Cortex of kidney (tissue), 1 donor: ENCODE measurements at places on chromosomes 3 and 15.

DNA sequence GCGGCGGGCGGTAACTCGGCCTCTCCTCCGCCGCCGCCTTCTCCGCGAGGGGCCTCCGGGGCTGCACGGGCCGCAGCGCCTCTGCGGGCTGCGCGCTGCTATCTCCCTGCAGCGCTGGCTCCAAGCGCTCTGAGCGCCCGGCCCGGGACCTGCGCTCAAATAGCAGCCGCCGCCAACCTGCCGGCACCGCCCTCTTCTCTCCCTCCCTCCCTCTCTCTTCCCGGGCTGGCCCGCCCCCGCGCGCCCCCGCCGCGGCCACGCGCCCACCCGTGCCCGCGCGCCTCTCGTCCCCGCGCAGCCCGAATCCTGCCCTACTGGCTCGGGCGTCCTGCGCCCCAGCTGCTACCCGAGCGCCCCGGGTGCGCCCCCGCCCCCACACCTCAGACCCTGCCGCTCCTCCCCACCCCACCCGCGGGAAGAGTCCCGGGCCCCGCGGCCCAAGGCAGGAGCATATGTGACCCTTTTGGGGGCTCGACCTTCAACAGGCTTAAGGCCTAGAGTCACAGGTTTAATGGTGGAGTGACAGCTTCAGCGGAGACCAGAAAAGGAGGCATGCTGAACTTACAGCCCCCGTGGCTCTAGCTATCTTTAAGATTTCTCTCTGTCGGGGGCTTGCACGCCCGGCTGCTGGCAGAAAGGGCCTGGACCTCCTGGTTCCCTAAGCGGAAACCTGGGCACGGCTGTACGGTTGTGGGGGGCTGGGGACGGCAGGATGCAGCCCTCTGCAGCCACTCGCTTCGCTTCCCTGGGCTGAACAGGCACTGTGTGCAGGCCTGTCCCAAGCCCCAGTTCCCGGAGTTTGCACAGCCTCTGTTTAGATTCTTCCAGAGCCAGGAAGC lies at the start of gene CACNA2D2:
Gene CACNA2D2, minus strand, starts transcription at position 131 of the 839 bp plus-strand sequence. CDS start 211 bp downstream, outside the sequence.
- DNase-seq = no peak

GRCh38 chr3:53346514-53346913 lies 829 bp downstream of the DCP1A start:
- no peak for DNase-seq

GRCh38 chr3:187167777-187168176 lies 28.5 kb upstream of the RPL39L start:
- DNase-seq = no peak

GRCh38 chr3:197494366-197495058 lies 61.3 kb downstream of the BDH1 start:
- DNase-seq = no peak

GRCh38 chr3:188546835-188547670 lies 393.1 kb downstream of the LPP start:
- no peak for DNase-seq

DNA sequence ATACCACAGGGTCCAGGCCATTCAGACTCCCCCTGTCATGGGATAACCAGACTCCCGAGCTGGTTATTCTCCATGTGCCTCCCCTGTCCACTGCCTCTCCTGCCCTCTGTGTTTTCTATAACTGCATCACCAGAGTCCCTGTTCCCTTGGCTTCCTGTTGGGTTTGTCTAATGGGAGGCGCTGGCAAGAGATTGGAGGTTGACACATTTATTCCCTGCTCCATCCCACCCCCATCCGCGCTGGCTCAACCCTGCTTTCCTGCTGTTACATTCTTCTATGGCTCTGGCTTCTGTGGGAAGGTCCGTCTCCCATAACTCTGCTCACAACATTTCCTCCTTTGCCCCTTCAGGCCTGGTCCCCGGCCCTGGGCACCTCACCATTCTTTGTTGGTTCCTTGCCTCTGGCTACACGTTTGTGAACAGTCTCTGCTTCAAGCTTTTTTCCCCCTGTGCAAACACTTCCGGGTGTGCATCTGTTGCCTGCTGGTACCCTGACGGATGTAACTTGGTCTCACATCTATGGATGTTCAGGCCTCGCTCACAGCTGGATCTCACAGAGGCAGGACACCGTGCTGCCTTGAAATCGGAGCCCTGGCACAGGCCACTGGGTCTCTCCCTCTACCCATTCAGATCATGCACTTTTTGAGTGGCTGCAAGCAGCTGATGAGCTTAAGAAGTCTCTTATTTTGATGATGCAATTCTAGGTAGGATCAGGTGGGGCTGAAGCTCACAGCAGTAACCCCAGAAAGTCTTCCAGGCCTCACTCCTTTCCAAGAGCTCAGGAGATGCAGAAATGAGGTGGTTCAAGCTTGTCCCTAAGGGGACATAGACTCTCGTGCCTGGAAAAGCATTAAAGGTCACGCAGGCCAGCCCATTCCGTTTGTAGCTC lies 68.6 kb upstream of the ATP13A3 start:
- no peak for DNase-seq

GRCh38 chr15:72198356-72199204 lies 993 bp upstream of the GRAMD2A start:
- no peak for DNase-seq

GRCh38 chr15:67722030-67722817 lies 103.1 kb upstream of the SKOR1 start:
- DNase-seq = no peak

GRCh38 chr15:33448961-33449606 lies 138.3 kb downstream of the RYR3 start:
- no peak for DNase-seq

- DNase-seq = no peak
These were observed 55.2 kb downstream of the CAPN7 start for GRCh38 chr3:15261274-15261673.

DNA sequence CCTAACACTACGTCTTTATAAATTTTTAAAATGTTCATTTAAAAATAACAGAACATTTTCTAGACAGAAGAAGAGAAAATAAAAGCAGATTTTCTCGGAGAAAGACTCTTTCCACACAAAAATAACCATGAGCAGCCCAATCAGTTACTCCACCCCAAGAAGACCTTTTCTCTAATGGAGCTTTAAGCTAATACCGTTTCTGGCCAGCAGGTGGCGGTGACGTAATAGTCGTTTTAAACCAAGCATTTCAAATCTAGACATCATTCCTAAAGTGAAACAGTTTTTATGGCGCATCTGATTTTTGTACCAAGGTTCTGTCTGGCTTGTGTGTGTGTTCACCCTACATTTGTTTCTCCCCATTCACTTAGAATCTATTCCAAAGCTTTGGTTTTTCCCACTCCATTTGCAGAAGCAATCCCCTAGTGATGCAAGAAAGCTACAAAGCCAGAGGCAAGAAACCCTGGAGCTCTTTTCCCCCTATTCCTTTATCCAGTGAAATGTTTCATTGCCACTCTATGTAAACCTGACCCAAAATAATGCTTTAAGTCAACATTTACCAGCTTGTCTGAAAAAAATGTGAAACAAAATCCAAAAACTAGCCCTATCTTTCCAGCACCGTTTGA lies 336.7 kb upstream of the IGF1R start:
- no peak for DNase-seq

DNA sequence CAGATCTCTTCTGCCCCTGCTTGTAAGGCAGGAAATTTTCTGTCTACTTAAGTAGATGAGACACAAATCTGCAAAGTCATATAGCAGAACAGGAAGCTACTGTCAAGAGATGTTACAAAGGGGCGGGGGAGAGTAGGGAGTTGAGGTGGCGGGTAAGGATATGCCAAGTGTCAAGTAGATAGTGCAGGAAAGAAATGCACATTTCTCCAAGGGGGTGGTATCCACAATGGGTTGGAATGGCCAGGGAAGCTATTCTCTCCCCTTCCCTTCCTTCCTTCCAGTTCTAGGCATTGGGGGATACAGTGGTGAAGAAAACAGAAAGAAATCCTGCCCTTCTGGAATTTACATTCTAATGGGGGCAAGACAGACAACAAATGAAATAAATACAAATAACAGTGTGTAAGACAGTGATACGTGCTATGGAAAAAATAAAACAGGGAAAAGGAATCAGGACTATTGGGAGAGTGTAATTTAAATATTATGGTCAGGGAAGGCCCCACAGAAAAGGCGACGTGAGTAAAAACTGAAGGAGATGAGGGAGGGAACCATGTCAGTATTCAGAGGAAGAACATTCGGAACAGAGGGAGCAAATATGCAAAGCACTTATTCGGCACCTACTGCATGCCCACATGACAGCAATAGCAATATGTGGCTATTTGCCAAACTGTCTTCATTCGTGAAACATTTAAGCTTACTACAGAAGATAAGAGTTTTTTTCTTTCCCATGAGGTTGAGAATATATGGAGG lies 42.8 kb upstream of the RNU6-1 start:
- no peak for DNase-seq
